ENCODE measurements at places on chromosomes 2 and 18.

DNA sequence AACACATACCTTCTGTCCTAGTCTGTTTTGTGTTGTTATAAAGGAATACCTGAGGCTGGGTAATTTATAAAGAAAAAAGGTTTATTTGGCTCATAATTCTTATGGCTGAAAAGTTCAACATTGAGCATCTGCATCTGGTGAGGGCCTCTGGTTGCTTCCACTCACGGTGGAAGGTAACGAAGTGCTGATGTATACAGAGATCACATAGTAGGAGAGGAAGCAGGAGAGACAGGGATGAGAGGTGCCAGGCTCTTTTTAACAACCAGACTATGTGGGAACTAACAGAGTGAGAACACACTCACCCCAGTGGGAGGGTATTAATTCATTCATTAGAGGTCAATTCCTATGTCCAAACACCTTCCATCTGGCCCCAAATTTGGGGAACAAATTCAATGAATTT lies 463.8 kb downstream of the DSC3 start:
- DNase-seq, result no peak

DNA sequence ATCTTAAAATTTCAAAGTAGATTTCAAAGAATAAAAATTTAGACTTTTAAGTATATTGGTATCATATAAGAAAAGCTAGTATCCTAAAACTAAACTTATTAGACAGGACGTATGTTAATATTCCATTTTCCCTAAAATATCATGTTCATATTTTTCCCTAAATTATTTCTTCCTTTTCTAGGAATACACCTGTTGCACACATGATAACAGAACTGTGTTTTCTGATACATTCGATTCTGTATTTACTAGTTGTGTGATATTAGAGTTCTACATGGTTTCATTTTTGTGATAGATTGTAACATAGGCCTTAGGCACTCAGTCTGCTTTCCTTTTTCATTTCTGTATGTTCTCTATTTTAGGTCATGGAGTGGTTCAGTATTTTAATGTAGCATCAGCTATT lies 10.9 kb downstream of the RBM45 start:
- no peak for DNase-seq

- DNase-seq, result no peak
These were observed 336.5 kb downstream of the MEIS1 start for GRCh38 chr2:66771359-66771976.

- no peak for DNase-seq
These were observed 52.2 kb upstream of the CAB39 start for GRCh38 chr2:230660294-230661060.

DNA sequence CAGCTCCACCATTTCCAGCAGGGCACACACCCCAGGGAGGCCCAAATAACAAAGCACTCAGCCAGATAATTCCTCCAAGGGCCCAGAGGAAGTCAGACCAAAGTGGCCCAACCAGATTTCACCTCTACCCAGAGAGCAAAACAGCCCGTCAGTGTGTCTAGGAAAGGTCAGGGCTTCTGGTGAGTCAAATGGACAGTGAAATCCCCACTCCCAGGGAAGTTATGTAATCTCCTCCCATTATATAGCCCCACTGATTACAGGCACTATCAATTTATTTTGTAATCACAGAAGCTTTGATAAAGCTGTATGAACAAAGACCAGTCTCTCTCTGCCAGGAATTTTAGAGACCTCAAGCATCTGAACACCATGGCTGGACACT lies 4.0 kb downstream of the B4GALT6 start:
- no peak for DNase-seq

- DNase-seq, result no peak
These were observed 131.6 kb upstream of the DOCK10 start for GRCh38 chr2:225173909-225174308.

GRCh38 chr18:24989760-24990593 lies 362.0 kb downstream of the ZNF521 start:
- DNase-seq, result no peak

DNA sequence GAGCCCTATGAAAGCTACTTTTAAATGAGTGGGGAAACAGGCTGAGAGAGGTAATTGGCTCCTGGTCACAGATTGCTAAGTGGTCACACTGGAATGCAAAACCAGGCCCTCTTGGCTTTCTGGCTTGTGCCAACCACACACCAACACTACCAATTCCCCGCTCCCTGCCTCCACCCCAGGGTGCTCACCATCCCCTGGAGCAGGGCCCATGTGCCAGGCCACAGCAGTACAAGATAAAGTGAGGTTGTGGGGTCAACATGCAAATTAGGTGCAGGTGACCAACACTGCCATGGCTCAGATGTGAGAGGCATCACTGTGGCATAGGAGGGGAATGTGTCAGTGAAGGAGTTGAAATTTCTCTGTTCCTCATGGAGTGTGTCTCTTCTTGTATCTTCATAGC lies 312.5 kb downstream of the MYCN start:
- DNase-seq, result no peak

DNA sequence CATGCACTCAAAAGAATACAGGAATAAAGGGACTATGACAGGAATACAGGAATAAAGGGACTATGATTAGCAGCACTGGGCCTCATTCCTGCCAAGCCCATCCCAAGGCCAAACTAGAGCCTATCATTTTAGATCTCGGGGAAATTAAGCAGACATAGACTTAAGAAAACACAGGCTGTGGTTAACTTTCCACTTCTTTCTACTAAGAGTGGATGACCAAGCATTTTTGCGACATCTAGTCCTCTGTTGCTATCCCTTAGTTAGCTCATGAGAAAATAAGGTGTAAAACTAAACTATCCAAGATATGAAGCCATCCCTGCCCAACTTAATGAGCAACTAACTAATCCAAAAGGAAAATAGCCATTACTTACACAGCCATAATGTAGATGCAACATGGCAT lies 5.9 kb downstream of the LYPD1 start:
- DNase-seq, result no peak
